ENCODE measurements at places on chromosomes 12 and 14.

GRCh38 chr14:89617481-89618329 lies 200.7 kb upstream of the FOXN3 start:
- no peak for DNase-seq

DNA sequence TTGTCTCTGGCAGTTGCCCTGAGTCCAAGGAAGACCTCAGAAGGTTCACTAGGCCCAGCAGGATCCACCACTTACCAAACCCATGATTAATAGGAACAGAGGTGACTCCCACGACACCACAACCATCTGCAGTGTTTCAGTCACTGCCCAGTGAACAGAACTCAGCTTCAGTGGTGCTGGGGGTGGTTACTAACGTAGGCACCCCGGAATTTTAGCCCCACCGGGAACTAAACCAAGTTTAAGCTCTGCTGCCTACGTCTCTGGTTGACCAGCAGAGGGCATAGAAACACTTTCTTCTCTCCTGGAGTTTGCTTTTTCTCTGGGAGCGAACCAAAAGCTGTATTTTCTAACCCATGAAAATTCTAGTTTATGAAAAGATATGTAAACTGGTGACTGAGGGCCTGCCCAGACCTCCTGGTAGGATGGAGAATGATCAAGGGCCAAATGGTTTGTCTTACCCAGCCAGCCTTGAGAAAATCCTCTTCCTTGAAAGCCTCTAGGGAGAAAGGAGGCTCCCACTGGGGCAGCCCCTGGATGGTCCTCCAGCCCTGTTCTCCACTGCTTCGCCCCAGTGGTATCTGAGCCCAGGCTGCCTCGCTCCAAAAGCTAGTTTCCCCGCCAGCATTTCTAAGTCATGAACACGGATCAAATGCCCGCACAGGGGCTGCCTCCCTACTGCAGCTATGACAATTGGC lies 379.8 kb downstream of the DPF3 start:
- no peak for DNase-seq

DNA sequence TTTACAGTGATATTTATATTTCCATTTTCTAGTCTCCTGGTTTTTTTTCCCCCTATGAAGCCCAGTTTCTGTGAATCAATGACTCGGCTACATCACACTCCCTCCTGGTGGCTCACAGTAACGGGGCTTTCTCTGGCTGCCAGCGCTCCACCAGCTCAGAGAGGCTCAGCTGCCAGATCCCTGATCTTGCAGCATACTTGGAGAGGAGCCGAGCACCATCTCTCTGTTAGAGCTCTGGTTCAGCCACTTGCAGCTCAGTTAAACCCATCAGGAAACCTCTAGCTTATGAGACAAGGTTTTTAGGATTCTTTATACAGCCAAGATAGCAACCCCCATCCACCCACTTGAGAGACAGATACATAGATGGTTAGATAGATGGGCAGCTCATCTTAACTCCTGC lies 74.6 kb downstream of the CIT start:
- DNase-seq: no peak

GRCh38 chr14:31080056-31080455 lies 53.9 kb upstream of the STRN3 start:
- no peak for DNase-seq

GRCh38 chr12:100545092-100545491 lies 28.4 kb upstream of the GAS2L3 start:
- DNase-seq: no peak

GRCh38 chr12:29831173-29831572 lies 47.4 kb upstream of the TMTC1 start:
- no peak for DNase-seq

DNA sequence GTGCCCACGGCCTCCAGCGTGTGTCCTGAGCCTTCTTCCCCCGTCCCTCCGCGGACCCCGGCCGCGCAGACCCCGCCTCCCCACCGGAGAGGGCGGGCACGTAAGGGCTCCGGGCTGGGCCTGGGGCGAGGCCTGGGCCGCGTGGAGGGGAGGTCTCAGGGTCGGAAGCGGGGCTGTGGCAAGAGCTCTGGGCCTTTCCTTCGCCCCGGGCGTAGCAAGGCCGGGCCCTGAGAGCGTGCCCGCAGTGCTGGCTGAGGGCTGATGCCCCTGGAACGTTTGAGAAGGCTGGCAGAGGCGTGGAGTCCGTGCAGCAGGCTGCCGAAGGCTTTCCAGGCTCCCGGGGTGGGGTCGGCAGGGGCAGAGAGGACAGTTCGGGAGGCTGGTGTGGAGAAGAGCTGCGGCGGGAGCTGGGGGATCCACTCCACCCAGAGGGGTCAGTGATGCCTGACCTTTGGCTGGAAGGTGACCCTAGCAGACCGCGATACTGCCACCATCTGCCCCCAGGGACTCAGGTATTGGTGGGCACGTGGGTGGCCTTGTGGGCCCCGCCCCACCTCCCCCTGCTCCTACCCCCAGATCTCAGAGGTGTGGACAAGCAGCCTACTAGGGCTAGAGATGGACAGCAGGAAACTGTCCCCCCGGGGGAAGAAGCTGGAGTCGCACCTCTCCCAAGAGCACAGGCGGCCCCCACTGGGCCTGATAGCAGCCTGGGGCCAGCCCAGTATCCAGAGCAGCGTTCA lies 558 bp downstream of the TEX22 start:
- no peak for DNase-seq

DNA sequence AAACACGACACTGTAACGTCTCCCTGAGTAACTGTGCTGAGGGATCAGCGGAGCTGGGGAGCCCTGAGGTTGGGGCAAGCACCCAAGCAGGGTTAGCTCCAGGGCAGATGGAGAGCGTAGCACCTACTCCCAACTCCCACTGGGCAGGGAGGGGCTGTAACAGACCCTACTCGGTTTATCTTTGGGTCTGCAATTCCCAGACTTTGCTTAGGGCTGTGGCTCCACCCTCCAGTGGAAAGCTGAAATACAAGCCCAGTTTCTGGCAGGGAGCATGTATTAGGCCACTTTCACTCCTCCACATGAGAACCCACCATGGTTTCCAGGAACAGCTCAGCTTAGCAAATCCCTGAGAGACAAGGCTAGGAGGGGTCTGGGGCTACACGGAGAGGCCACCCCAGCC lies 17.3 kb upstream of the TC2N start:
- DNase-seq: no peak

DNA sequence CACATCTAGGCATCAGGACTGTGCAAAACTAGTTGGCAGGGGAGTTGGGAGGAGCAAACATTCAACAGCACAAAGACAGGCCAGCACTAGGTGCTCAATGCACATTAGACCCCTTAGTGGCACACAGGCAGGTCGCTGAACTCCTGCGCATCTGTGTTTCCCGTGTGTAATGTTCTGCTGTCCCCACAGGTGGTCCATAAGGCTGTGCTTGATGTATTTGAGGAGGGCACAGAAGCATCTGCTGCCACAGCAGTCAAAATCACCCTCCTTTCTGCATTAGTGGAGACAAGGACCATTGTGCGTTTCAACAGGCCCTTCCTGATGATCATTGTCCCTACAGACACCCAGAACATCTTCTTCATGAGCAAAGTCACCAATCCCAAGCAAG lies 11.2 kb downstream of the SERPINA3 start:
- DNase-seq: no peak

- DNase-seq: no peak
Measured at GRCh38 chr12:108515916-108516315, 839 bp downstream of the FICD start.

DNA sequence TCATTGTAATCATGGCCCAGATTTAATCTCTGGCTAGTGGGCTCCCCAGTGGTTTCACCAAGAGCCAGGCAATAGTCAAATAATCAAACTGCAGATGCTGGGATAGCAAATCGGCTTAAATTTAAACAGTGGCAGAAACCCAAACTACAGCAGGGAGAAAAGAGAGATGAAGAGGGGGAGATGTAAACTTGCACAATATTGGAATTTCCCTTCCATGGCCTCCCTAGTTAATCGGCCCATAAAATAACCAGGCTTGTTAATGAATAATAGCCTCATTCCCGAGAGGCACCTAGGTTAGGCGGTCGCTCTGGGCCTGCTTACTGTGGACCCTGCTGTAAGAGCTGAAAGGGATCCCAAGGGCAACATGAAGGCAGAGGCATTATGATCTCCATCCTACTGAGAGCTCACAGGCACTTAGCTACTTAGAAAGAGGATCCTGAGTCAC lies 116.2 kb downstream of the NUAK1 start:
- DNase-seq: no peak

- no peak for DNase-seq
Measured at GRCh38 chr14:89284333-89285058, 132.5 kb downstream of the FOXN3 start.

GRCh38 chr14:77593501-77593961 lies 22.9 kb downstream of the SPTLC2 start:
- DNase-seq: no peak

GRCh38 chr12:28857369-28857768 lies 291.7 kb upstream of the FAR2 start:
- DNase-seq: no peak

DNA sequence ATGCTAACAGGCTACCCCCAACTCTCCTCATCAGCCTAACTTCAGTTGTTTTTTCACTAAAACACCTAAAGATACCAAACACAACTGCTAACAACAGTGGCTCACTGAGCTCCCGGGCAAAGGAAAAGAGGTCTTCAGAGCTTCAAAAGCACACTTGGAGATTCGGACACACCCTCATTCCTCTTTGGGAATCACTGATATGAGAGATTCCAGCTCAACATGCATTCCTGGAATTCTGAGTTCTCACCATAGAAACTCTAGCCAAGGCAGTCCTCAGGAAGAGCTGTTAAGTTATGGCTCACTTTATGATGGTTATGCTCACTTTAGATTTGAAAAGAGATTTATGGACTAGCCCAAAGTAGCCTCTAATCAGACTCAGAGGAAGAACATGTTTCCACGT lies 40.1 kb downstream of the STXBP6 start:
- no peak for DNase-seq

DNA sequence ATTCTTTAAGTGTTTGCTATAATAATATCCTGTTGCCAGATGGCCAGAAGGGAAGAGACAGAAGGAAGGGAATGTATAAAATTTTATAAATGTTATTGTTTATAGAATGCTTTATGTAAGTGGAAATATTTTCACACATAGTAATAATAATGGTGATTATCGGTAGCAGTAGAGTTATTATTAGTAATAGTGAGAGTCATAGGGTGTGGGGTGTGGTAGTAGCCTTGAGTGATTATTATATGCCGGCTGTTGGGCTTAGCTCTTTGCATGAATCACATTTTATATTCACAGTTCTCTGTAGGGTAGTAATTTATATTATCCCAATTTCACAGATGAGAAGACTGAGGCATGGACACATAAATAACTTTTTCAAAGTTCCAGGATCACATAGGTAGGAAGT lies 391.4 kb downstream of the C12orf75 start:
- no peak for DNase-seq

- DNase-seq: no peak
Measured at GRCh38 chr12:91053951-91054715, 3.7 kb downstream of the KERA start.

- no peak for DNase-seq
Measured at GRCh38 chr12:84696908-84697540, 215.6 kb downstream of the SLC6A15 start.

DNA sequence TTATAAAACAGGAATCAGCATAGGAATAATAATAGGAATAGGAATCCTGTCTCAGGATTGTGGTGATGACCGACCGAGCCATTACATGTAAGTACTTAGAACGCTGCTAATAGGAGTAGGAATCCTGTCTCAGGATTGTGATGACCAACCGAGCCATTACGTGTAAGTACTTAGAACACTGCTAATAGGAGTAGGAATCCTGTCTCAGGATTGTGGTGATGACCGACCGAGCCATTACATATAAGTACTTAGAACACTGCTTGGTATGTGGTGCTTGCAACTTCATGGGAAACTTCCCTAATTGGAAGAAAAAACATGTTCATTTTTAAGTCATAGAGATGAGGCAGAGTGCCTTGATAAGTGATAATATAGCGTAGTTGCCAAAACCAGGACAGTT lies 30.0 kb downstream of the ELK3 start:
- DNase-seq: no peak

GRCh38 chr12:131129839-131130238 lies 176.1 kb downstream of the ADGRD1 start:
- DNase-seq: no peak

DNA sequence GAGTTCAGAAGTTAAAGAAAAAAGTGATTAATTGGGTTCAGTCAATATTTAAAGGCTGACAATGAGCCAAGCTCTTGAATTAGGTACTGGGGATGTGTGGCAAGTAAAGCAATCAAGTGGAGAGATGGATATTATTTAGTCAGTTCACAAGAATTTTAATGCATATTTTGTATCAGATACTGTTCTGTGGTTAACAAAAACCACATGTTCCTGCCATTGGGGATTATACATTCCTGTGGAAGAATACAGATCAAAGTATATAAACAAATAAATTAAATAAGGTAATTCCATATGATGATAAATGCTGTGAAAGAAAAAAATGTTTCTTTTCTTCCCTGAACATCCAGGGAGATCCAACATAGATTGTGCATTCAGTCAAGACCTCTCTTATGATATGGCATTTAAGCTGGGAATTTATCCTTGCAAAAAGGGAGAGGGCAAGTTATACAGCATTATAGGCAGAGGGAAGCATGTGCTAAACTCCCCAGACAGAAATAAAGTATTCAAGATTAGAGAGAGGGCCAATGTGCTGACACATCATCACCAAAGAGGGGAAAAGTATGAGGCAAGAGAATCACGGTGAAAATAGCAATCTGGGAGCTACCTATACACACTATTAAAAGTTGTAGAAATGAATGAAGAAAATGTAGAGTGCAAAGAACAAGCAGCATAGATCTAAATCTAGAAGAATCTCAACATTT lies 17.6 kb upstream of the A2M start:
- no peak for DNase-seq

DNA sequence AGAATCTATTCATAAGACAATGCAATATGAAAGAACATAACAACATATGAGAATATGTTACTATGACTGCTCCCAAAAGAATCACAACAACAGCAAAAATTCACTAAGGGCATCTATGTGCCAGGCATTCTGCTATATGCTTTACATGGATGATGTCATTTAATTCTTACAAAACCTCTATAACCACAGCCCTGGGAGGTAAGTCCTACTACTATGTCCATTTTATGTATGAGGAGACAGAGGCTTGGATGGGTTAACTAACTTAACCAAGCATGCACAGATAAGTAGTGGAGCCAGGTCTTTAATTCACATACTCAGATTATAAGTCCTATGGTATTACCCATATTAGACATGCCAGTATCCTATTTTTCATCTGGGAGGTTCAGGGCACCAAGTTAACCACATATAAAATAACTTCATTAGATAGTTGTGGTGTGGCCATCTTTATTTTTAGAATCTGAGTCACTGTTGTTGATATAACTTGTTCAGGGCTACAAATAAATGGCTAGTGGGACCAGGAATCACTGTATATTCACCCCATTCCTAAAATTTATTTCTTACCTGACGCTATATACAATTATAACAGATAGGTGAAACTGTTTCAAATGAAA lies 33.2 kb upstream of the RAD51AP1 start:
- DNase-seq: no peak

GRCh38 chr12:94049718-94050117 lies 98.7 kb upstream of the PLXNC1 start:
- no peak for DNase-seq
